ENCODE measurements at places on chromosomes 7 and 10.

DNA sequence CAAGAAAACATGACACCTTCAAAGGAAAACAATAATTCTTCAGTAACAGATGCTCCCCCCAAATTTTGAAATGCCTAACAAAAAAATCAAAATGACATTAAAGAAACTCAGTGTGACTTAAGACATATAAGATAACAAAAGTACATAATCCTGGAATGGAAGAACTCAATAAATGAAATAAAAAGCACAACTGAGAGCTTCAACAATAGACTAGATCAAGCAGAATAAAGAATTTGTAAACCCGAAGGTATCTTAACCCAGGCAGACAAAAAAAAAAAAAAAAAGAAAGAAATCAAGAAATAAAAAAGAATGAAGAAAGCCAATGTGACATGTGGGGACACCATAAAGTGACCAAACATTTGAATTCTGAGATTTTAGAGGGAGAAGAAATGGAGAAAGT lies 27.7 kb upstream of the LRRD1 start:
- no peak for DNase-seq

DNA sequence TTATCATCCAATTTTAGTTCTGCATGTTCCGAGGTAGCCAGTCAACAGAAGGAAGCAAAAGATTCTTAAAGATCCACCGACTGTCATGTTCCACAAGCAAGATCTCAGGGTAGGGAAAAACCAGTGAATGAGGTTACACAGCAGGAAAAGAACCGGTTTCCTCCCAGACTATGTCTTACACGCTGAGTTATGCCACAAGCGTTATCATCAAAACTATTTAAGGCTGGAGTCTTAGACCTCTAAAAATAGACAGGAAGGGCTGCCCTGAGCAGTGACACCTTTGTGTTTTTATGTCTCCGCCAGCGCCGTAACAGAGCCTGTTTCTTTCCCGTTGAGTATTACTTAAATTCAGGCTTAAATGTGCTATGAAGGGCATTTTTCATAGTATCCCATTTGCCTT lies 48.3 kb downstream of the PROSER2 start:
- no peak for DNase-seq

- peak; percentile 62 for DNase-seq
Observed at GRCh38 chr7:108146070-108146842, 16.1 kb upstream of the LAMB4 start.

DNA sequence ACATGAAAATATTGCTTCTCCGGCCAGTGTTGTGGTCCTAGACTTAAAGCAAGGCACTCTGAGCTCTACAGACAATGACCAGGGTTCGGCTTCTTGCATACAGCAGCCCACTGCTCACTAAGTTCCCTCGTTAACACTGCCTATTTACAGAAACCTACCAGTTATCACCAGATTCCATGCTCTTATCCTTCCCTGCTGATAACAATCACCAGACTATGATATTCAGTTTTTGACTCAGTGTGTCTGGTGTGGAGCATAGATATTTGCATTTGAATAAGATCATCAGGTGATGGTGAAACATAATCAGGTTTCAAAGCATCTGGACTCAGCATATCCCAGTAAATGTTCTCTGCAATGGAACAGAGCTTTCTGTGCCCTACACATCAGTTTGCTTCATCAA lies 182.3 kb downstream of the SNX13 start:
- DNase-seq, result no peak

DNA sequence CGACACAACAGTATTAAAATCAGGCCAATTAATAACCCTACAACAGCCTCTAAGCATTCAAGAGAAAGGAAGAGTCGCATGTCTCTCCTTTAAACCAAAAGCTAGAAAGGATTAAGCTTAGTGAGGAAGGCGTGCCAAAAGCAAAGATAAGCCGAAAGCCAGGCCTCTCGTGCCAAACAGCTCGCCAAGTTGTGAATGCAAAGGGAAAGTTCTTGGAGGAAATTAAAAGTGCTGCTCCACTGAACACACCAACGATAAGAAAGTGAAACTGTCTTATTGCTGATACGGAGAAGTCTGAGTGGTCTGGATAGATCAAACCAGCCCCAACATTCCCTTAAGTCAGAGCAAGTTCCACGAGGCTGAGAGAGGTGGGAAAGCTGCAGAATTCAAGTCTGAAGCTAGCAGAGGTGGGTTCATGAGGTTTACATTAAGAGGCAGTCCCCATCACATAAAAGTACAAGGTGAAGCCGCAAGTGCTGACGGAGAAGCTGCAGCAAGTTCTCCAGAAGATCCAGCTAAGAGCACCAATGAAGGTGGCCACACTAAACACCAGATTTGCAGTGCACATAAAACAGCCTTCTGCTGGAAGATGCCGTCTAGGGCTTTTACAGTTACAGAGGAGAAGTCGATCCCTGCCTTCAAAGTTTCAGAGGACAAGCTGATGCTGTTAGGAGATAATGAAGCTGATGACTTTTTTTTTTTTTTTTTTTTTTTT lies 194.8 kb downstream of the MAD1L1 start:
- no peak for DNase-seq

DNA sequence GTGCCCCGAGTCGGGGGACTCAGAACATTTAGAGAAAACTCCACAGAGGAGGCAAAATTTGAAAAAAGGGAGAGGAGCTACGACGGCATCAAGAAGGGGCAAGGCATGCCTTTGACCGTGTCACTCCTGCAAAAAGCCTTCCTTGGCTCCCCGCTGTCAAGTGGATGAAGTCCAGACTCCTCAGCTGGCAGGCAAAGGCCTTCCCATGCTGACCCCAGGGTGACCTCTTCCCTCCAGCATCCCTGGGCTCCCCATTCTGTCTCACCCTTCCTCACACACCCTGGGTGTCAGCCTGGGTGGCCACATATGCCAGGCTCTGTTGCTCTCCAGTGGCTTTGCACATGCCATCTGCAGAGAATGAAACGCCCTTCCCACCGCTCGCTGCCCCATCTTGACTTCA lies 88.4 kb upstream of the ZMIZ1 start:
- no peak for DNase-seq

DNA sequence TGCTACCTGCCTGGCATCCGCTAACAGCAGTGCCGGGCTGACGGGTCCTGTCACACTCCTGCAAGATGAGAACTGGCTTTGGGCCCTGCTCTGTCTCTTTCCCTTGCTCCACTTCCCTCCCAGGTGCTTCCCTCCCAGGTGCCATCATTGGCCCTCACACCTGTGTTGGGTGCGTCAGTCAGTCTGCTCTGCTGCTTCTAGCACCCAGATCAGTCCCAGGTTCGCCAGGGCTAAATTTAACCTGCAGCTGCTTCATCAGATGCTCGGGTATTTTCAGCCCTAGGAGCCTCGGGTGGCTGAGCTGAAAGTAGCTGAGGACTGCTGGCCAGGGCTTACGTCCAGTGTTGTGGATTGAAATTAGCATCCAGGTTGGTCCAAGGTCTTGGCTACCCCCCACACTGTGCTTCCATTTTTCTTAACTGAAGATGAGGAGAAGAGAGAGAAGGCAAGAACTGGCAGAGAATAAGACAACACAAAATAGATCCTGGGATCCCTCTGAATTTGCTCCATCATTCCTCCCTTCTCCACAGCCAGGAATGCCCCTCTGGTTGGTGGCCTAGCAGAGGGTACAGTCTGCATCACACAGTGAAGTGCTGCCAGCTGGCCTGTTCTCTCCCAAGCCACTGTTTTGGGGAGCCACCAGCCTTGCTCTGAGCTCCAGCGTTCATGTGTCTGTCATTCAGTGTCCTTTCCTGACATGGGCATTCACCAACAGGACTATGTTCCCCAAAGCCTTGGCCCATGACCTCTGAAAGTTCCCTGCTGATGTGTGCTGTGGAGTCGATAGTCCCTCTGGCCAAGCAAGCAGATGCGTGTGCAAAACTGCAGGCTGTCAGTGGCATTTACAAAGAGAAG lies 65.9 kb upstream of the SYPL1 start:
- no peak for DNase-seq

DNA sequence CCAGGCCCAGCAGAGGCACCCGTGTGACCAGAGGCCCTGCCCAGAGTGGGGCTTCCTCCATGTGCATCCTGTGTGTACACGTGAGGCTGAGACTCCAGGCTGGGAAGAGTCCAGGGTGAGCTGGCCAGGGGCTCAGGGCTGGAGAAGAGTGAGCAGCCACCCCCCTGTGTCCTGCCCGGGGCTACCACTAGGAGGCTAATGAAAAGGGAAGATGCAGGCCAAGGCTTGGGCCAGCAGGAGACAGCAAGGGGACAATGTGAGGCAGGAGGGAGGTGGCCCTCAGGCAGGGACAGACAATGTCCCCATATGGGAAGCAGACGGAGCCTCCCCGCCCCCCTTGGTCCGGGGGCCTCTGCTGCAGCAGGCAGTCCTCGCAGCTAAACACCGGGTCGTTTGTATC lies 102.0 kb downstream of the HIF1AN start:
- peak; percentile 81 for DNase-seq

DNA sequence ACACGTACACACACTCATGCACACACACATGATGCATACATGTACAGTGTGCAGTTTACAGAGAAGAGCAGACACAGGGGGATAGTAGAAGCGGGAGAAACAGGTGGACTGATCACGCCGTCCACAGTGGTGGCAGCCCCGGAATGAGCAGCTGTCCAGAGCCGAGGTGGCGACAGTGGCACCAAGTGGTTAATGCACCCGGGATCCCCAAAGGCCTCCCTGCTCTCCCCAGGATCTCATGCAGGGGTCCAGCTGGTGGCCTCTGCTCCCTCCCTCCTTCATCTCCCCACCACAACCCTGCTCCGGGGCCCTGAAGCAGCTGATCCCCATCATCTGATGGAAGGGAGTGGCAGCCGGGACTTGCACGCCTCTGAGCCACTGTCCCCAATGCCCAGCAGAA lies 29.7 kb downstream of the TMEM130 start:
- no peak for DNase-seq

DNA sequence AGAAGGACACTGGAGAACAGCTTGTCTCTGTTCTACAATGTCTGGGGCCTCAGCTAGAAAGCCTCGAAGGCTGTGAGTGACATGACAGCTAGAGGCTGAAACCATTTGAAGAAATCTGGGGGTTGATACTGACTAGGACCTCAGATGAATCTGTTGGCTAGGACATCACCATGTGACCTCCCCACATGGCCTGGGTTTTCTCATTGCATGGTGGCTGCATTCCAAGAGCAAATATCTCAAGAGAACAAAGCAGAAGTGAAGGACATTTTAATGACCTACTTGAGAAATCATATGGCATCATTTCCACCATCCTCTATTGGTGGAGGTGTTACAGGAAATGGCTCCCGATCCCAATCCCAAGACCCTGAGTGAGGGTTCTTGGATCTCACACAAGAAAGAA lies 450.6 kb upstream of the AUTS2 start:
- DNase-seq, result no peak

- DNase-seq, result no peak
Observed at GRCh38 chr10:131652438-131653139, 248.2 kb upstream of the PPP2R2D start.

DNA sequence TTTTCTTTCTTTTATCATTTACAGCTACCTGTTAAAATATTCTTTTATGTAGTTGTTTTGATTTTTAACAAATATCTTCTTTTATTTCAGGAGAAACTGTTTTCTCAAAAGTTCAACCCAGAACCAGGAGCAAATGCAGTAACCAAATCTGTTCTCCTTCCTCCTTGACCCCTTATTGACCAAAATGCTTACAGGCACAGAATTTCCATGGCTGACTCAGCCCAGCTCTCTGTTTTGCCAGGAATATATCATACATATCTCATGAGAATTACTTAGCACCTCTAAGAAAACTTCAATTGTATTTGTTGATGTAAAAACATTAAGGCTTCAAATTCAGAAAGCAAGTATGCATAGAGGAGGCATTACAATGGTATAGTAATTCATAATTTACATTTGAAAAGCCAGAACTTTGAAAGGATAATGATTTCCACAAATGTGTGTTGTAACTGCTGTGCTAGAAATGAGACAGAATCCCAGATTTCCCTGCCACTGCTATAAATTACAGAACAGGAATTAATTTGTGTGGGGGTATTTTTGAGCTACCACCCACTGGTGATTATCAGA lies 2.2 kb downstream of the GSAP start:
- no peak for DNase-seq

DNA sequence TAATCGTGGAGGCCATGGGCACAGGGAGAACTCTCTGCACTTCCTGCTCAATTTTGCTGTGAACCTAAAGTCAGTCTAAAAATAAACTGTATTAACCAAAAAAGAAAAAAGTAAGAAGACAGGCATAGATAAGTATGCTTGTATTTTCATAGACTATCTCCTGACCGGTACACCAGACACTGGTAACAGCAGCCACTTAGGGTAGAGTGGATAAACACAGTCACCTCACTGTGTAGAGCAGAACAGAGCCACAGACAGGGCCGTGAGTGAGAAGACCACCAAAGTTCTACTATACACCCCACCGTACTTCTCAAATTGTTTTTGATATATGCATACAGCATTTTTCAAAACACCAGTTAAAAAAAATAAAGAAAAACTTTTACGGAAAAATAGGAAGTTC lies 25.0 kb downstream of the NUDCD3 start:
- no peak for DNase-seq

GRCh38 chr7:7654964-7655715 lies 14.6 kb downstream of the UMAD1 start:
- DNase-seq, result no peak

- no peak for DNase-seq
Observed at GRCh38 chr10:71219918-71220688, 7.7 kb downstream of the UNC5B start.

DNA sequence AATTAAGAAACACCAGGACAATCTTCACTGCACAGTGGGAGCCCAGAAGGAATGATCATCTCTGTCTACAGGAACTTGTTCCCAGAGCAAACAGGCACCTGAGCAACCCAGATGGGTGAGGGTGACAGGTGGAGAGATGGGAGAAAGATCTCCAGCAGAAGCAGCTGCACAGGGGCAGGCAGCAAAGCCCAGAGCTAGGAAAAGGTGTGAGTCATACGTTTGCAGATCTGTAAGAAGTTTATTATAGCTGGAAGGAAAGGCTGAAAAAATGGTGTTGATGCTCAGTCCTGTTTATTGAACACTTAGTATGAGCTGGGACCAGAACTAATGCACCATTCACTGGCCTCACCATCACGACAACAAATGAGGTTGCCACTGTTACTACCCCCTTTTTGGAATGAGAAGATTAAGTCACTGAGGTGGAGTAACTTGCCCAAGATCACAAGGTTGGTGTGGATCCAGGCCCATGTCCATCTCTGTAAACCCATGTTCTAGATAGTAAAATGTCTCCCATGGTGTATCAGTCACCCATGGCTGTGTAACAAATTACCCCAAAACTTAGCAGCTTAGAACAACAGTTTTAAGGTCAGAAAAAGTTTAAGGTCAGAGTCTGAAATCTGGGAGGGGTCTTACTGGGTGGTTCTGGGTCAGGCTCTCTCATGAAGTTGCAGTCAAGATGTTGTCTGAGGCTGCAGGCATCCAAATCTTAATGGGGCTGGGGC lies 506.9 kb downstream of the RPS24 start:
- DNase-seq, result no peak

- no peak for DNase-seq
Observed at GRCh38 chr10:66350622-66351399, 575.0 kb upstream of the LRRTM3 start.

DNA sequence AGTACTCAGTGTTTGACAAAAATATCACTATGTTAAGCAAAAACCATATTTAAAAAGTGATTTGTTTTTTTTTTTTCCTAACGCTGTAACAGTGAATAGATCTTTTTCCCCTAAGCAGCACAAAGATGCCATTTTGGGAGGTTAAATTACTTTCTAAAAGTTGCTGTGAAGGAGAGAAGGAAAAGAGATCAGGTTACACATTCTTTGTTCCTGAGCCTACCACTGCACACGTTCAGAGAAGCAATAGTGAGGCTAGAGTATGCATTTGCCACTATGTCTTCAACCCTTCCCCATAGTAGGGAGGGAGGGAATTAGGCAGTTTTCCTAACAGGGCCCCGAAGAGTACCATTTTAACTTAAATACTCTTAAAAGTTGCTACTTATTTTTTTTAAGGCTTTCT lies 38.9 kb downstream of the BMPR1A start:
- DNase-seq, result peak; percentile 22
